ENCODE measurements at places on chromosomes 2 and 18.

DNA sequence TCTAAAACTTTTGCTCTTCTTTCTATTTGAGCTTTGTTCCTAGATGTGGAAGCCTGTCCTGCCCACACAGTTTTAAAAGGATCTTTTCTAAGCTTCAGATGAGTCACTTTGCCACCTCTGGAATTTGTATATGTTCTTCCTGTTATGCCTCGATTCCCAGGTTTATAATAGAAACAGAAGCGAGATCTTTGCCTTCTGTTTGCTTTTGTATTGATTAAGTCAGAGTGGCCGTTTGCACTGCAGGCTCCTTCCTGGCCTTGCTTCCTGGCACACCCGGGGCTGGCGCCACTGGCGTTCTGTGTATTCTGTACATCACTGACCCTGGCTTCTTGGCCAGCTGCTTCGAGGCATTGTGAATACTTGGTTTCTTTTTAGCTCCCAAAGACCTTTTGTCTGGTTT is 91.8 kb downstream of the MTCL1 start:
- no peak for ATAC-seq

- ATAC-seq = no peak
These were observed 222.7 kb downstream of the CDH2 start for GRCh38 chr18:27954226-27954625.

DNA sequence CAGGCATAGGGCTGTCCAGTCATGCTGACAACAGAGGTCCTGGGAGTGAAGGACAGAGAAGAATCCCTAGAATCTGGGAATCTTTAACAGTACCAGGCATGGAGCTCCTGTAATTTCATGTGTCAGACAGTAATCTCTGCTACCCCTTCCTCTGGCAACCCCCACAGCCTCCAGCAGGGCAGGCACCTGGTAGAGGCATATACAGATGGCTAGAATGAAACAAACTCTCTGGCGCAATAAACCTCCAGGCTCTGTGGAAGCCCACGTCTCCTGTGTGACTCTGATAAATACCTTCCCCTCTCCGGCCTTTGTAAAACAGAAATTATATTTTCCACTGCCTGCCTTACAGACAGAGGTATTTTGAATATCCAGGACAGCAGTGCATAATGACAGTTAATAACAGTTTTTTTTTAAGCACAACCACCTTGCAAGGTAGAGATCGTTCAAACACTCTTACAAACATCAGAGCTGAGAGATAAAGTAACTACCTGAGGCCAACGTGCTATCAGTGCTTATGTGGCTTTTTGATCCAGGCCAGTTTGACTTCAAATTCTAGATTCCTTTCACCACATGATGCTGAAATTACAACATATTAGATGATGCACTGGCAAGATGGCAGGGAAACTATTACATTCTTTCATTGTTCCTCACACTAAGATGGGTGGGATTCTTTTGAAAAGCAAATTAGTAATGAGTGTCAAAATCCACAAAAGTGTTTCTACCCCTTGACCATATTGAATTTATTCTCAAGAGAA is 47.7 kb upstream of the TMEM247 start:
- ATAC-seq = no peak

DNA sequence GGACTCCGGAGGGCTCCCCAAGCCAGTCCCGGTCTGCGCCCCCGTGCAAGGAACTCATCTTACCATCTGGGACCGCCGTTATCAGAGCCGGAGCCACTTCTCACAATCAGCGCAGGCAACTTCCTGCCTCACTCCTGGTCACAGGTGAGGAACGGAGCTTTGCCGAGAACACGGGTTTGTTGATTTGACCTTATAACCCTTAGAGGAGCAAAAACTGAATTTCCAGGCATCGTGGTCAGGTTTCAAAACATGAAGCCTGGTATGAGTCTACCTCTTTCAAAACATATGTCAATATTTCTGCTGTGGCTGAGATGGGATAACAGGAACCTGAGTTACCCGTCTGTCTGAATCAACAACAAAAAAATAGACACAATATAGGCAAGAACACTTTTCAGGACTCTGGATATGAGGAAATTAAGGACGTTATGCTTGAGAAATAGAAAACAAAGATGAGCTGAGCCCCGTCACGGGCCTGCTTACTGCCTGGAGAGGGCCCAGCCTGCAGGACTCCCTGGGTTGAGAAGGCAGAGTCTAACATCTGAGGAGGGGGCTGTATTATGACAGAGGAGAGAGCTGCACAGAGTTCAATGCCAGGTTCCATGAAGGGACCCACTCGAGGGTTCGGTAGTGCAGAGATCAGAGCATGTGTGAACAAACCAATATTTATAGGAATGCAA is 148.7 kb downstream of the NDUFA10 start:
- ATAC-seq = no peak

DNA sequence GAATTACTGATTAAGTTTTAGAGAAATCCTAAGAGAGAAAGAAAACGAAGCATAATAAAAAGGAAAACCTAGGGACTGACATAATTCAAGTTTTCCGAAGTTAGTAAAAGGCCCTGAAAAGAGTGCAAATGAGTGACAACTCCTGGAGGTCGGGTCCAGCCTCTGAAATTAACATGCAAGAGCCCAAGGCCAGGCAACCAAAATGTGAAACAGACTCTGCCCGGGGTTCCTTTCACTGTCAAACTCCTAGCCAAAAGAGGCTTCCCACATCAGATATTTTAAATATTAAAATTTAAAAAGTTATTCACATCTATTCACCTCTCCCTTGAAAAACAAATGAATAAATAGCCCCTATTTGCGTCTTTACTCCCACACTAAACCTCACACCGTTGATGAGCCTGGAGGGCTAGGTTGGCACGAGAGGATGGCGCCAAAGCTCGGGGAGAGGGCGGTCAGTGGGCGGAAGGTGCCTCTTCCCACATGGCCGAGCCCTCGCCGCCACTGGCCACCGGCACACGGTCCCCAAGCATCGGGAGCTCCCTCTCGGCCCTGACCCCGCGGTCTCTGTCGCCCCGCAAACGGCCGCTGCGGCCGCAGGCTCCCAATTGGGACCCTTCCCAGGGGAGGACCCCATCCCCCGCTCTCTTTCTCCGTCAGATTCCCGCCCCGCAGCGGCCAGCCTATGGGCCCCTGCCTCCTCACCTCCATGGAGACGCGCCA is 630 bp downstream of the PPM1G start:
- peak; percentile 70 for ATAC-seq

DNA sequence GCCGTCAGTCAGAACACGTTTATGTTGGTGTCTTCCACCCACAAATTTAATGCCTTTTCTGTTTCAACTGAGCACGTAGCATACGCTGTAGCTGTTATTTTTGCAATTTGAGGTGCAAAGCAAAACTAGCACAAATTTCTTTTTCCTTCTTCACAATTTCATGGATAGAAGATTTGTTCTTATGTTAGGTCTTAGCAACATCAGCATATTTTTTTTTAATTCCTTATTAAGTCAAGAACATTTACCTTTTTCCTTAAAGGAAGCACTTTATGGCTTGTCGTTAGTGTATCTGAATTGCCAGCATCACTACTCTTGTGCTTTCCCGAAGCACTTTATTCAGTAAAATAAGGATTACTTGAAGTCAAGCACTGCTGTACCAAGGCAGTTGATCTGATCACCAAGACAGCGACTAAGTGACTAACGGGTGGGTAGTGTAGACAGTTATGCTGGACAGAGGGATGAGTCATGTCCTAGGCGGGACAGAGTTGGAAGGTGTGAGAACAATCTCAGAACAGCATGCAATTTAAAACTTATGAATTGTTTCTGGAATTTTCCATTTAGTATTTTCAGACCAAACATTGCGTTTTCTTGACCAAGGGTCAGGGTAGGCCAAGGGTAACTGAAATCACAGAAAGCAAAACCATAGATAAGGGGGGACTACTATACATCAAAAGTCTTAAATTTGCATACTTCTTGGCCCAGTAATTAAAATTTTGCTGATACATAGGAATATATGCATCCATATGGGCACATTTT is 13.3 kb downstream of the BABAM2 start:
- ATAC-seq = peak; percentile 44
